ENCODE measurements at places on chromosomes 4 and X. TPM values are rescaled to one million over a fixed set of nuclear protein-coding genes. Genes with fewer than 3 reads are reported as not detected.

- DNase-seq = peak; percentile 15
Observed at GRCh38 chr4:169439244-169439643, 168.5 kb upstream of the SH3RF1 start.

DNA sequence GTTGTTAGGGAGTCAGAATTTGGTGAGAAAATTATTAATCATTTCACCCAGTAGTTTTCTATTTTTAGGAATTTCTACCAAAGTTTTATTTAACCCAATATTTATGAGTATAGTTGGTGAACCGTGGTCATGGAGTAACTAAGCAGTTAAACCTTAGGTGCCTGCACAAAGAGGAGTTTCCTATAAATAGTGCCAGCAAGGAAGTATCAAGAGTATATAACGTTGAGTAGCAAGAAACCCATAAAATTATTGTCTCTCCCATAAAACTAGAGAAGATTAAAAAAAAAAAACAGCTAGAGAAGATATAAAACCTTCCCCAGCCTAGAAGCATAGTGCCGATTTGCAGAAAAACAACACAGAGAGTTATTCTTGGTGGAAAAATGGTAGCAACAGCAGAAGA, 158.9 kb downstream of the PRDM5 start:
- no peak for DNase-seq

DNA sequence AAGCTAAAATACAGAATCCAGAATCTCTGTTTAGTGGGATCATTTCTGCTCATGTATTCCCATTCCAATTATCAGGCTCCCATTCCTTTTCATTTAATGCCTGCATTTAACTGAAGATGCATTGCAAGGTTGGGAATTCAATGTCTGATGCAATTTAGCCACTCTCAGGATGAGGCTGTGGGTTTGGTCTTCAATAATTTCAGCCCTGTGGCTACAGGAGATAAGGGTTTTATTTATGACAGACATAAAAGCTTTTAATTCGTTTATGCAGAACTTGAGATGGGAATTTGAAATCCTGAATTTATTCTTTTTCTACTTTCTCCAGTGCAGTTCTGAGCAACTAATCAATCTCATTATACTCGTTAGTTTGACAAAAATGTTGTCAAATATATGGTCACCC, 1225.9 kb downstream of the PCDH18 start:
- no peak for DNase-seq

DNA sequence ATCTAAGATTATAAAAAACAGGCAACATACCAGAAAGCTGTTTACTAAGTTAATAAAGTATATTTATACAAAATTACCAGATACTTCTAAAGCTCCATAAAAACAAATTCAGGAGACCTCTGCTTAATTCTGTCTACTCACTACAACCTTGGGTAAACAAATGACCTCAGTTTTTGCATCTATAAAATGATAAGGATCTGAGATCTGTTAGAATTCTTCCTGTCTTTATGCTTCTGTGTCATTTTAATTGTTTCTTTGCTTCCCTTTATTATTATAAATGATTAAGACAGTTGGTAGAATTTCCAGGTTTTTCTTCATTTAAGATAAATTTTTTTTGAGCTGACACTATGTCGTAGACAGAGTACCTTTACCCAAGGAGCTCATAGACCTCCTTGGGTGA, 76.0 kb downstream of the ANK2 start:
- DNase-seq = no peak

- DNase-seq = no peak
Observed at GRCh38 chrX:94977562-94977961, 1303.6 kb downstream of the FAM133A start.

- DNase-seq = no peak
Observed at GRCh38 chr4:153204728-153205648, 745 bp downstream of the TRIM2 start.

DNA sequence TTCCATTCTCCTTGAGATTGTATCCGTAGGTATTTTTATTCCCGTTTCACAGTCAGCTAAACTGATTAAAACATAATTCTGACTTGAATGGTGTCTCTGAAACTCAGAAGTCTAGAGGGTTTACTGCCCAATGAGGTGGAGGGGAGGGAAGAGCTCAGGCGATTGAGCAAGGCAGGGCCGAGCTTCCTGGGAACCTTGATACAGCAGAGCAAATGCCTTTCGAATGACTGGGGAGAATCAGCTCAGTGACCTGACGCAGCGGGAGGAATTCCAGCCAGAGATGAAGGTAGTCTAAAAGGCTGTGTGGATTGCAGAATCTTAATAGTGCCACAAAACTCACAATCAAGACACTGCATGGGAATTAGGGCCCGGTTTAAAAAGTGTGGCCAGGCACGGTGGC, 233.6 kb downstream of the EVC2 start:
- no peak for DNase-seq

GRCh38 chr4:122503214-122503613, 46.7 kb upstream of the IL2 start:
- peak; percentile 53 for DNase-seq

DNA sequence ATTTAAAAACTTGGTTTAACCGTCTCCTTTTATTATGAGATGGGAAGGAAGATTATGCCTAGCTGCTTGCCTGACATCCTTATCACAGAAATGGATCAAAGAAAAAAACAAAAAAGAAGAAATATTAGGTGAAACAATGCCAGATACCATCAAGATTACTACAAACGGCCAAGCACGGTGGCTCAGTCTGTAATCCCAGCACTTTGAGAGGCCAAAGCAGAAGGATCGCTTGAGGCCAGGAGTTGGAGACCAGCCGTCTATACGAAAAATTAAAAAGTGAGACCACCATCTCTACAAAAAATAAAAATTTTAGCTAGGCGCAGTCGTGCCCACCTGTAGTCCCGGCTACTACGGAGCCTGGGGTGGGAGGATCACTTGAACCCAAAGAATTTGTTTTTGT, 2.3 kb downstream of the FRYL start:
- no peak for DNase-seq

DNA sequence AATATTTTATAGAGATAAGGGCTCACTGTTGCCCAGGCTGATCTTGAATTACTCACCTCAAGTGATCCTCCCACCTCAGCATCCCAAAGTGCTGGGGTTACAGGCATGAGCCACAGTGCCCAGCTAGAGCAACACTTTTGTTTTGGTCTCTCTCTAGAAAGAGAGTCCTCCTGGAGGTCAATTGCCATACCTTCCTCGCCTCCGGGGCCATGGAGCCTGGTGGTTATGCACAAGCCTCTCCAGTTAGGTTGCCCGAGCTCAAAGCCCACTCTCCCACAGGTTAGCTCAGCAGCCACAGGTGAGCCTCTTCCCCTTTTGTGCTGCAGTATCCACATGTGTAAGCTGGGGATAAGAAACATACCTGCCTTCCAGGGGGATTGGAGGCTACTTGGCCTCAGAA, 24.2 kb upstream of the MAN2B2 start:
- DNase-seq = no peak

DNA sequence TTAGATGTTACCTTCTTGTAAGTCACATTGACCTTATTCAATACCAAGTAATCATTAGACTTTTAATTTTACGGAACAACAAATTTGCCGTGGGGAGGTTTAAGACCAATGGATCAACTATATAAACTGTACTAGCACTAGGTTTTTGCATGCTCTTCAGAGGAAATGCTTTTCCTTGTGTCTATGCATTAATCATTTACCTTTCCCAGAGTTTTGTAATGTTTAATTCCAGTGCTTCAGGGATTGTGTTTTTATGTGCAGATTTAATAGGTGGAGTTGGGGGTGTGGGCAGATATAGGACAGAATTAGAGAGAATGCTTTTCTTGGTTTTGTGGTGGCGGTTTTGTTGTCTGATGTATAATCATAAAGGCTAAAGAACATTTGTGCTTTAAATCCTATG, 76.0 kb upstream of the SMARCA5 start:
- DNase-seq = no peak

GRCh38 chrX:155767051-155767875, 113.9 kb upstream of the VAMP7 start:
- DNase-seq = peak; percentile 15

- DNase-seq = no peak
Observed at GRCh38 chr4:27568236-27568951, 707.8 kb downstream of the STIM2 start.

DNA sequence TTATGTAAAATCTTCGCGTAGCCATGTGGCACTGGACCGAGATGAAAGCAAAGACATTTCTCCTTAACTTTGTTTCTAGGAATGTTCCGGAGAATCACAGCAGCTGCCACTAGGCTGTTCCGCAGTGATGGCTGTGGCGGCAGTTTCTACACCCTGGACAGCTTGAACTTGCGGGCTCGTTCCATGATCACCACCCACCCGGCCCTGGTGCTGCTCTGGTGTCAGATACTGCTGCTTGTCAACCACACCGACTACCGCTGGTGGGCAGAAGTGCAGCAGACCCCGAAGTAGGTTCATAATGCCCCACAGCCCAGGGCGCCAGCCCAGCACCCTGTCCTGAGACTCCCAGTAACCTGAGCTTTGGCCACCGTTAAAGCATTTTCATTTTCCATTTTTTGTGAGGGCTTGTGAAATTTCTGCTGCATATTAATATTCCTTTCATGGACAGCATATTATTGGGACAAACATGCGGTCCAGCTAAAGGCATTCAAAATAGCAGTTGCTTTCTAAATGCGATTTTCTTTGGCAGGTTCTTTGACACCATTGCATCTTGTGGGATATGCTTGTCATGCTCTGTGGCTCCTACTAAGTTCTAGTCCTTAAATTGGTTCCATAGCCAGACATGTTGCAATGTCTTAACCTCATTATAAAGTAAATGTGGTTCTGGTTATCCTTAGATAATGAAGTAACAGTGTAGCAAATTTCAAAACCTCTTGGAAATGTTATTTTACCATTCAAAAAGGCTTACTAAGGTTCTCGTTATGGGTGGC, 49.1 kb upstream of the MSANTD1 start:
- no peak for DNase-seq

- DNase-seq = no peak
Observed at GRCh38 chr4:19030536-19030935, 1009.0 kb upstream of the LCORL start.

DNA sequence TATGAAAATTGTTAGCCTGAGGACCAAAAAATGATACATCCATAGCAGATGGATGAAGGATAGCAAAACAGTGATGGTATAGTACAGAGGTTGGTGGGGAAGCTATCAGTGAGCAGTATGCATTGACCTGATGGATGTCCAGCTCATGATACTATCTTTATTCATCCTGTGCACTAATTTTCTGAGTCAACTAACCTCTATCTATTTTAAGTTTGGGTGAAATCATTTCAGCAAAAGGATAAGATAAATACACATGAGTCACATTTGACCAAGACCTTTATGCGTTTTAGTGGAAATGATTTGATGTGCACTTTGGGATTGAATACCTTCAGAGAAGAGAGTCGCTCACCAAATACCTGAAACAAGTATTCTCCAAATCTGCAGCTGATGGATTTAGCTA, 351.0 kb upstream of the NR3C2 start:
- DNase-seq = no peak

DNA sequence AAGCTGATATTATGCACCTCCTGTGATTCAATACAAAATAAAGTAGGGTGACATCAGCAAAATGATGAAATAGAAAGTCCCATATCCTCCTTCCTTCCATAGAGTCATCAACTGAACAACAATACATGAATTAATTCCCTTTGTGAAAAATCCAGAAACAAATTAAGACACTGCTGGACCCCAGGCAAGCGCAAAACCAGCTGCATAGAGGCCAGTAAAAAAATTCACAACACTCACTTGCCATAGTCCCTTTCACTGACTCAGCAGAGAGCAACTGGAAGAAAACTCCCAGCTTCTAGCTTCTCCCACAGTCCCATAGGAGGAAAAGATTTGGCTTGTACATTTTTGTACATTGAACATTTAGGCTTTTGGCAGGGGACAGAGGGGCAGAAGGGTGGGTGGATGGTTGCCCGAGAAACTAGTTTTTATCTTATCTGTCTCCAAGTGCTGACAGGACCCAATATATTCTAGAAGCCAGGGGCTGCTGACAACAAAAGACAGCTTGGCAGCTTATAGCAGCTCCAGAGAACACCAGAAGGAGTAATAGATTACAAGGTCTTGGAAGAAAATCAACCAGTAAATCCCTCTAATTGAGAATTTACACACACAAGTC, 124.6 kb downstream of the NDST3 start:
- no peak for DNase-seq

- no peak for DNase-seq
Observed at GRCh38 chr4:71864380-71864779, 80.5 kb upstream of the GC start.

LDB2 gene
- total RNA-seq = 258 TPM

SLC25A53 gene
- 10.7 TPM for total RNA-seq

CDX4 gene
- not detected for total RNA-seq

SOD3 gene
- total RNA-seq = not detected

TMEM271 gene
- total RNA-seq = not detected

OPRPN gene
- not detected for total RNA-seq

OPHN1 gene
- total RNA-seq = 11.7 TPM

INTU gene
- 2.7 TPM for total RNA-seq

GYG2 gene
- 0.68 TPM for total RNA-seq

Data from dermis blood vessel endothelial cell (primary cell).